CD8-positive, alpha-beta memory T cell (primary cell): ENCODE measurements at places on chromosomes 16 and 17.

GRCh38 chr16:17076818-17077498 is 393.8 kb downstream of the XYLT1 start:
- no peak for DNase-seq

DNA sequence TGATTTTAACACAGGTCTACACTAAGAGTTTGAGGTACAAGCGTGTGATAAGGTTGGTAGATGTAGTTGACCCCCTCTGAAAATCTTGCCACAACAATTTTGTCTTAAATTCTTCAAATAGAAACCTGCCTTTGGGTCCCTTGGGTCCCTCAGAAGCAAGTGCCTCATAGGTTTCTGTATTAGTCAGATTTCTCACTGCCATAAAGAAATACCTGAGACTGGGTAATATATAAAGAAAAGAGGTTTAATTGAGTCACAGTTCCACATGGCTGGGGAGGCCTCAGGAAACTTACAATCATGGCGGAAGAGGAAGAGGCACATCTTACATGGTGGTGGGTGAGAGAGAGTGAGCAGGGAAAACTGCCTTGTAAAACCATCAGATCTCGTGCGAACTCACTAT is 301.2 kb downstream of the MAP2K6 start:
- no peak for DNase-seq

DNA sequence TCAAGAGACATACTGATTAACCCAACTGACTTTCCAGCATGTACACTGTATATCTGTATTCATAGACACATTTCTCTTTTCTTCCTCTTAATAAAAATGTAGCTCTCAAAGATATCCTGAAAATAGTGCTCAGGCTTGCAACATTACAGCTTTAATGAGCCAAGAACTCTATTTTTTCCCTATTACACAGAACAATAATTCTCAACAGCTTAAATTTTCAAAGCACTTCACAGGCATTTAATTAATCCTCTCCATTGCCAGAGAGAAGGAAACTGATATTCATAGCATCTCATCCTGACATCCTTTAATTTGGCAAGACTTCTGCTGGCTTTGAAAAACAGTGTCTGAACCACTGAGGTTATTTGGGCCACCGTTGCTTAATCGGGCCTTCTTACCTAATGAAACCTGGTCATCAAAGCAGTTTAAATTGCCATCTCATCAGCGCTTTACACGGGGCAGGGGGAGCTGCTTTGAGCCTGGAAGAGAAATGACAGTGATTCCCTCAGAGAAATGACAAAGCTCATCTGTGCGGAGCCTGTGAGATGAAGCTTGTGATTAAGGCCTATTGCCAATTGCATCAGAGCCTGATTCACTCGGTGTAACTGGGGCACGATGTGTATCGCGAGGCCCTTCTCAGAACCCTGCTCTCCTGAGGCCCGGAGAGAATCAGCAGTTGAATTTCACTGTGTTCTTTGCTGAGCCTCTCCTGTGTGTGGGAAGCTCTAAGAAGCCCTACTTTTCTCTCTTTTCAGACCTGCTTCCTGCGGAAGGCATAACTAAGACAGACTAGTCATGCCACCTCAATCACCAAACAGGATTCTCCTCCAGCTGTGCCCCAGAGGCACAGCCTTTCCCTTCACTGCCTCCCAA is 8.5 kb upstream of the SIAH1 start:
- no peak for DNase-seq

GRCh38 chr17:61048376-61049106 is 351.1 kb upstream of the TBX2 start:
- DNase-seq: no peak

DNA sequence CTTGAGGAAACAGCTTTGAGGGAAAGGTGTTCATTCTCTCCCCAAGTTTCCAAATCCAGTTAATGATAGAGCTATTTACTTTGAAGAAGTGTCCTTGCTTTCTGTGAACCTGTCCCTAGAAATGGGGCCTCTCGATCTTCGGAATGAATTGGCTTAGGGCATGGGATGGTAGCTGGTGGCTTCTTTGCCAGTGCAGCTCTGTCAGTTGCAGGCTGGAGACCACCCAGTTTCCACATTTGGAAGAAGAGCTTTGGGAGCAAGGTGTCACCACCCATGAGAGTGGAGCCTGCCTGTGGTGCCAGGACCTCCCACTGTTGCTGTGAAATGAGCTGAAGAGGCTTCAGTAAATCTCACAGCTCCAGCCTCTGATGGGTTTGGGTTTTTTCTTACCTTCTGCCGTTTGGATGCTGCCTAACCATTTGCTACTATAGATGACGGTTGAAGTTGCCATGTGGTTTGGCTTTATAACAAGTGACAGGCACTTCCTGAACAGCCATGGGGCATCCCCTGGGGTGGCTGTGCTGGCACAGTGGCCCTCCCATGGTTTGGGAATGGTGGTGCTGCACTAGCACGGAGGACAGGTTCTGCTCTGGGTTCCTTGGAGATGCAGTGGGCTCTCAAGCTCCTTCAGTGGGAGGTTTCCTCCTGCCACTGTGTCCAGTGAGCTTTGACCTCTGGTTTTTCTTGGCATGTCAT is 19.5 kb upstream of the SLC5A10 start:
- no peak for DNase-seq

DNA sequence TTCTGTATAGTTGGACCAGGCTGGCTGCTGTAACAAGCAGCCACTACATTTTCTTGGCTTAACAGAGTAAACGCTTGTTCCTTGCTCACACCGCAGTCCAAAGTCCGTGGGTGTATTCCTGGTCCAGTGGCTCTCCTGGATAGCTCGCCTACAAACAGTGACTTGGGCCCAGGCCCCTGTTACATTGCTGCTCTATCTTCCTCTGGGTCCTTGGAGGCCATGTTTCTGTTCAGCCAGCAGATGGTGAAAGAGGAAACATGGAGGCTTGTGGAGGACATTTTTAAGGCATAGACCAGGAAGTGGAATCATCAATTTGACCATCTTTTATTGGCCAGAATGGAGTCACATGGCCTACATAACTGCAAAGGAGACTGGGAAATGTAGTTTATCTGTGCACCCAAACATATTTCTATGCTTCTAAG is 55.1 kb downstream of the ATP2C2 start:
- no peak for DNase-seq

GRCh38 chr16:2038382-2039231 is 9.0 kb downstream of the NTHL1 start:
- DNase-seq: no peak

- no peak for DNase-seq
Observed at GRCh38 chr17:8580952-8581658, 49.4 kb downstream of the MYH10 start.

- no peak for DNase-seq
Observed at GRCh38 chr17:57207396-57207795, 48.9 kb upstream of the MSI2 start.

DNA sequence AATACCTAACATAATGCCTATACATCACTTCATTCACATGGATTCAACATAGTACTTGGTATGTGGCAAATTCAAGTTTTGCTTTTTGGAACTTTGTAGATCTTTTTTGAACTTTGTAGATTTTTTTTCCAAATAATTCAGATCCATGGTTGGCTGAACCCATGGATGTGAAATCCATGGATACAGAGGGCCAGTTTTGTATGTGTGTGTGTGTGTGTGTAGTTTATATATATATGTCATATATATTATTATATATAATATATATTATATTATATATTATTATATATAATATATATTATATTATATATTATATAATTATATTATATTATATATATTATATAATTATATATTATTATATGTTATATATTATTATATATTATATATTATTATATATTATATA is 28.4 kb downstream of the CLUAP1 start:
- no peak for DNase-seq

DNA sequence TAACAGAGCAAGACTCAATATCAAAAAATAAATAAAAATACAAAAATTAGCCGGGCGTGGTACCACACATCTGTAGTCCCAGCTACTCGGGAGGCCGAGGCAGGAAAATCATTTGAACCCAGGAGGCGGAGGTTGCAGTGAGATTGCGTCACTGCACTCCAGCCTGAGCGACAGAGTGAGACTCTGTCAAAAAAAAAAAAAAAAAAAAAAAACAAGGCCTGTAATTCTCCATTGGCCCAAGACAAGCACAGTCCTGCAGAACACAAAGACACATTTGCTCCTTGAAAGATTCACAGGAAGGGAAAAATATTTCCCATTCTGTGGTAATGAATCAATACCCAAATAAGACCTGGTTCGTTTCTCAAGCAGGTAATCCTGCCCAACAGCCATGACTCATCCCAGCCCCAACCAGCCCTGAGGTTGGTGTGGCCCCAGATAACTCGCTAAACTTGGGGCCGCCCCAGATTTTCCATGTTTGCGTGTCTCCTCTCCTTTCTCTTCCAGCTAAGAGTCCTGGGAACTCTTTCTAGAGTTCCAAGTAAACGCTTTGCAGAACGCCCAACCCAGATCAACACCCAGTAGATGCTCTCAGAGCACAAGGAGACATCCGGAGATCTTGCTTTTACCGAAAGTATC is 40.3 kb upstream of the SNN start:
- no peak for DNase-seq

- DNase-seq: no peak
Observed at GRCh38 chr17:44522883-44523671, 19.9 kb upstream of the GPATCH8 start.

- no peak for DNase-seq
Observed at GRCh38 chr17:61565213-61565612, 25.8 kb downstream of the NACA2 start.
